A673 (cell line): ENCODE measurements at places on chromosomes 1 and 21. TPM values are rescaled to one million over a fixed set of nuclear protein-coding genes. Genes with fewer than 3 reads are reported as not detected.

DNA sequence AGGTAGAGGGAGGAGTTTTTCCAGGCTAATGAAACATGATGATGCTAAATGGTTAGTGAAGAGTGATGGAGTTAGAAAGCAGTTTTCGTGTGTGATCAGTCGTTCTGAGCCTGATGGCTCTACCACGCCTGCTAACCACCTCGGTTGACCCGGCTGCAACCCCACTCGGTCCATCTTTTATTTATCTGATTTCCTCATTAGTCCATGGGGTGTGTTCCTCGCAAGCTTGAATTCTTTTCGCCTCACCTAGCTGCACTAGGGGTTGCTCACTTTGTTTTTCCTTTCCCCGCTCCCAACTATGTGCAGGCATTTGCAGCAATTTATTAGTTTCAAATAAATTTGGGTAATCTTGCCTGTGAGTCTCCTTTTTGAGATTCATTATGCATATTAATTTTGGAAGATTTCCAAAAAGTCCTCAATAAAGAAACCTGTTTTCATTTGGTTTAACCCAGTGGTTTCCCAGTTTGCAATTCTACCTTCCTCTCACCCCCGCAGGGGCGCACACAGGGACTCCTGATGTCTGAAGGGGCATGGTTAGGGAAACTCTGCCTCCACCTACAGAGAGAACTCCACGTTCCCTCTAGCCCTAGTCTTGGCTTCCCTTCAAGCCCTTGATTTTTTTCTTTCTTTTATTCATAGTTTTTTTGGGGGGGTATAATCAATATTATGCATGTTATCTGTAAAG is 12.6 kb downstream of the B3GALT5 start:
- DNase-seq: no peak

DNA sequence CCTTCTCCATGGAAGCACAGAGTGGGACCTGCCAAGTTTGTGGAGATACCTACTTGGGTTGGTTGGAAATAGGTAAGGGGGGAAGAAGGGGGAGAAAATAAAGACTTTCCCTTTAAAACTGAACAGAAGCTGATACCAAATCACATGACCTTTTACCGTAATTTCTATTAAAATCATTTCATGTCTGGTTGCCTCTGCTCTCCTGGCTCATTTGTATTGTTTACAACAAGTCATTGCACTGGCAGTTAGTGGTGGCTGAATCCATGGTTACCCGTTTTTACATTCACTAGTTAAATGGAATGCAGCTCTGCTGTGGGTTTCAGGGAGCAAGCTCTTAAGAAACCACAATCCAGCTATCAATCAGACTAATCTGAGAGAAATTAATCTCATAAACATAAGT is 353.7 kb upstream of the ESRRG start:
- DNase-seq: no peak

- DNase-seq: no peak
Measured at GRCh38 chr1:48214820-48215219, 7.7 kb upstream of the SLC5A9 start.

DNA sequence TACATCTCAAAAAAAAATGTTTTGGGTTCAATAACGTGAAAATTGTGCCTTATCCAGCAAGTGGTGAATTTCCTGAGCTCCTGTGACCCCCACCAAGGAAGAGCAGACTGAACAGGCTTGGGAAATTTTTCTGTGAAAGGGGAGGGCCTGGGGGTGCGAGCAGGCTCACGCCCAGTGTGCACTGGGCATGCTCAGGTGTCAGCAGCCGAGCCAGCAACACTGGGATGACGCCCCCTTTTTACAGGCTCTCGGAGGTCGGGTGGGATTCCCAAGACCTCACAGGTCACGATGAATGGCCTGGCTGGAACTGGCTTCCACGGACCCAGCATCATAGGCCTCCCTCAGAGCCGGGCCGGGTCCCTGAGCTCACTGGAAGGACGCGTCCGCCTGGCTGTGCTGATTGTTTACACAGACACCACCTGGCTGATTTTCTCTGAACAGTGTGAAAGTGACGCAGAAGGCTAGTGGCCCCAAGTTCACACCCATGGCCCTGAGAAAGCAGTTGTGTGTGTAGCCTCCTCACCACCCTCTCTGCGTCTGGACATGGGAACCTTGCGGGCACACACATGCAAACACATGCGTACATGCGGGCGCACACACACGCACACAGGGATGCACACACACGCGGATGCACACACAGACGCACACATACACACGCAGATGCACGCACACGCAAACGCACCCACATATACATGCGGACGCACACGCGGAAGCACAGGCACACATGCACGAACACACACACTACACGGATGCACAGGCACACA is 9.2 kb downstream of the CSTB start:
- DNase-seq: no peak

GRCh38 chr1:181919542-181919941 is 142.0 kb downstream of the ZNF648 start:
- no peak for DNase-seq

DNA sequence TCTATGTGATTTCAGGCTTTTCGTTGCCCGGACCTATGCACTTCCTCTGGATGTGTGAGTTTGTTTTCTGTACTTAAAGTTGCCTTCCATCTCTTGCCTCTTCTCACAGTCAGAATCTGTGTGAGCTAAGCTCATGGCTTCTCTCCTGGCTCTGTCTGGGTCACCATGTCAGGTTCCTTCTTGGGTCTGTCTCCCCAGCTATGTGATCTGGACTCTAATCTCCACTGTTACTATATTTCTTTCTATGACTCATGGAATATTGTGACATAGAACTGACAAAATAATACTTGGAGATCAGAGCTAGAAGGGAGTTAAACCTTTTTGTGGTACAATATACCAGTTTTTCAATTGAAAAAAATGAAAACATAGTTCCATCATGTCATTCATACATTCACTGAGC is 172.7 kb upstream of the FGGY start:
- DNase-seq: no peak

DNA sequence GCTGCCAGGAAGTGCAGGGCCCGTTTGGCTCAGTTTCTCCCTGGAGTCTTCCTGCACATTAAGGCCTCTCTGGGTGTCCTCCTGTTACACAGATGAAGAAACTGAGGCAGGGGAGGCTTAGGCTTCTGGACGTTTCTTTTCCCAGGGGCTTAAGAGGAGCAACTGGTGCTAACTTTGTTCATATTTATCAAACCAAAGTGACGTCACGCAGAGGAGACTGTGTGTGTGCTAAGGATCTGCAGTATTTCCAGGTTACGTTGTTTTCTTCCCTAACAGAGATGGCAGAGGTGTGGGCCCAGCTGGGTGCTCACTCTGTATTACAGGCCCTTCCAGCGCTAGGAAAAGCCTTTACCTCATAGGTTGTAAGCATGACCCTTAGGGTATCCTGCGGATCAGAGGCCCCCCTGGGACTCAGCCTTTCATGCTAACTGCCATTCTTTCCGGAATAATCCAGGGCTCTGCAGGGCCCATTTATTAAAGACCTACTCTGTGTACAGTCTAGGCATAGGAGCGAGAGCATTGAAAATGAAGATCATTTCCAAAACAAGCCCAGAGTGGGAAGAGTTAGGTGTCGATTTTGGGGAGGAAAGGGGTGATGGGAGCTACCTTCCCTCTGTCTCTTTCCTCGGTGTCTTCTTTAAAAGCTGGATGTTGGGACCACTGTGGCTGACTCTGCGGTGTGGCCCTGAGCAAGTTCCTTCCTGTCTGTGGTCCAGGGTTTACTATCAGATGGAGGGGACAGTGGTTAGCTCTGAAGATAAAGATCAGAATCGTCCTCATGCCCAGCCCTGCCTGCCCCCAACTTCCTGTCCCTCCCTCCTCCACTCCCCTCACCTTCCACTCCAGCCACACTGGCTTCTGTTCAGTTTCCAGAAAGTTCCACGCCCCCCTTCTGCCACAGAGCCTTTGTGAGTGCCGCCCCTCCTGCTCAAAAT is 4.6 kb downstream of the AGTRAP start:
- DNase-seq: no peak

- DNase-seq: no peak
Measured at GRCh38 chr1:24957016-24957807, 27.1 kb upstream of the RUNX3 start.

- DNase-seq: peak; percentile 67
Measured at GRCh38 chr1:25771221-25772114, 28.5 kb upstream of the SELENON start.

SPRR1B gene
- total RNA-seq: not detected in 2 replicates

DNAI4 gene
- total RNA-seq: 4.9 and 5.3 TPM in 2 replicates

AUNIP gene
- total RNA-seq: 17.7 and 18.9 TPM in 2 replicates

SAMD11 gene
- 24.1 and 28.4 TPM in 2 replicates for total RNA-seq

PLA2G4A gene
- total RNA-seq: 34.4 and 36.4 TPM in 2 replicates
